Iris pigment epithelial cell (primary cell): ENCODE measurements at places on chromosomes 2 and 18.

- DNase-seq: no peak
These were observed 95.0 kb downstream of the MAPK4 start for GRCh38 chr18:50654658-50655550.

DNA sequence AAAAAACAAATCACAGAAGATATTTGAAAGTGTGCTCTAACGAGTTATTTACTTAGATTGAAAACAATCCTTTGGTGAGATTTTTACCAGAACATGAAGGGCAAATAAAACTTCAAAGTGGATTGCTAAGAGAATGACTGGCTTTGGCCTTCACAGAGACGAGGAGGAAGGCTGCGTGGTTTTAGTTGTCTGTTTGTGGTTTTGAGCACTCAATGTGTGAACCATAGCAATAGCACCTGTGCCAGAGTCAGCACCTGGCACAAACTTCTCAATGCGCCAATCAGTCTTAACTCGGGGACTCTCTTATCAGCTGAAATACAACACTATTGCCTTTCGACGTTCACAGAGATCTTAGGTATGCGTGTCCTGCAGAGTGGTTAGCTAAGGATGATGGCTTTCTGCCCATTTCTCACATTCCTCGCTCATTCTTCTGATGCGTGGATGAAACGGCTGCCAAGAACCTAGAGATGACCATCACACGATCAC is 70.0 kb downstream of the MBP start:
- peak; percentile 99 for DNase-seq

- DNase-seq: no peak
These were observed 43.1 kb downstream of the PELI1 start for GRCh38 chr2:64101141-64101591.

DNA sequence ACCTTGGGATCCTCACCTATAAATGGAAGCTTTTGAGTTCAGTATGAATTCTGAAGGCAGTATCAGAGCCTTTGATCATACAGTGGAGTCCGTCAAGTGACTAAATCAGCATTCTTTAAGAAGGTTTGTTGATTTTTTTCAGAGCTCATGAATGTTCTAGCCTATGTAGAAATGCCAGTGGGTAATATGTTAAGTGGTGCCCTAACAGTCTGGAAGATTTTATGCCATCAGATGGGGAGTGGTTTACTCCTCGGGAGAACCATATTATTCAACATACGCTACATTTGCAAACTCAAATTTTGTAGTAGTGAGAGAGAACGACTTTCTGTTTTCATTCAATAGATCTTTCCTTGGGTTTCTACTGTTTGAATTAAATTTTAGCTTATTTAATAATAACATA is 225.0 kb upstream of the ACVR2A start:
- no peak for DNase-seq

- no peak for DNase-seq
These were observed 118.5 kb downstream of the ASXL3 start for GRCh38 chr18:33696332-33697162.

DNA sequence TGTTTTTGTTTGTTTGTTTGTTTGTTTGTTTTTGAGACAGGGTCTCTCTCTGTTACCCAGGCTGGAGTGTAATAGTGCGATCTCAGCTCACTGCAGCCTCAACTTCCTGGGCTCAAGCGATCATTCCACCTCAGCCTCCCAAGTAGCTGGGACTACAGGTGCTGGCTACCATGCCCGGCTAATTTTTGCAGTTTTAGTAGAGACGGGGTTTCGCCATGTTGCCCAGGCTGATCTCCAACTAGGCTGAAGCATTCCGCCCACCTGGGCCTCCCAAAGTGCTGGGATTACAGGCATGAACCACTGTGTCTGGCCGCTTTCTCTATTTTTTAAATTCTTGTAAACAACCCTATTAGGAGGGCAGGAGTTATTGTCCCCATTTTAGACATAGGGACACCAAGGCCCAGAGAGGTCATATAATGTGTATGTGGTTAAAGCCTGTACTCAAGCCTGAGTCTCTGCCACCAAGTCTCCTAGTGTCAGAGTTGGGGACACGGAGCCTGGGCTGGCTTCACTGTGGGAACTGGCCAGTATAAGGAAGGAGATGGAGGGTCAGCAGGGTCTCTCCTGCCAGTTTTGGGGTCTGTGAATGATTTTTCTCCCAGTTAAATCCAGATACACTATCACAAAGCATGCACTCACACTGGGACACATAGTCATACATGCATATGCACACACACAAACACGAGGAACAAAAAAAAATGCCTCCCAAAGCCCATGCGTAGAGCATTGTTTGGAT is 27.5 kb upstream of the MCFD2 start:
- DNase-seq: no peak

DNA sequence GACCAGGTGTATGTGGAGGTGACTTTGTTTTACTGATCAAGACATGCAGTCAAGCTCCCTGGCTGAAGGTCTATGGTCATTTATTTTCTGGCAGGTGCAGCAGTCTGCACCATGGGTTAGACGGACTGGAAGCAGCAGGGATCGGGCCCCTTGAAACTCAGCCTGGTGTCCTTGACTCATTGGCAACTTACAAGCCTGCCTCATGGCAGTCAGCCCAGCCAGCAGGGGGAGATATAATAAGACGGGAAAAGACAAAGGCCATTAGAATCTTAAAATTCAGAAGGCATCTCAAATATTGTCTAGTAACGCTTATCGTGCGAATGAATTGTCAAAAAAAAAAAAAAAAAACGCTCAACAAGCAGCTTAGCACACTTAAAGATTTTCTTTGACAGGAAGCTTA is 308.2 kb downstream of the EN1 start:
- DNase-seq: peak; percentile 46

- DNase-seq: no peak
These were observed 27.7 kb upstream of the PTPN4 start for GRCh38 chr2:119731983-119732382.

DNA sequence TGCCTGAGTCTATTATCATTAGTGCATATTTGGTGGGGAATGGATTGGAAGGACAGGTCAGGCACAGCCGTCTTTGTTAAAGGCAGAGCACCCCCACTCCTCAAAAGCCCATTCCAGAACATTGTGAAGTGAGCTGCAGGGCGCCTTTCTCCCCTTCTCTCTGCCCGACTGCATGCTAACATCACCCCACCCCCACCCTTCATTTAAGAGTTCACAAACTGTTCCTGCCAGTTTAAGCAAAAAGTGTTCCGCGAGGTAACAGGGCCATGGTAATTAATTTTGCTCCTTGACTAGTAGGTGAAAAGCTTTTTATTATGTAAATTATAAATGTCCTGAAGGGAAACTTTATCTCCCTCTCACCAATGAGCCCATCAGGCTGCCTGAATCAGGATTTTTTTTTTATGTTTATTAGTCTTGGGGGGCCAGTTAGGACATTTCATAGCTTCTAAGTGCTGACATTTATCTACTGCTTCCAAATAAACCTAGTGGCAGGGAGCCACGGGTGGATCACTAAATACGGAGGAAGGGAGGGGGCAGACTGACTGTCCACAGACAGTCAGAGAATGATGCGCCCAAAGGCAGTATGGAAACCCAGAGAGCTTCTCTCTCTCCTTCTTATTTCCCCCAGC is 99.4 kb downstream of the FTCDNL1 start:
- DNase-seq: no peak

- no peak for DNase-seq
These were observed 103.4 kb downstream of the DYSF start for GRCh38 chr2:71556692-71557250.

DNA sequence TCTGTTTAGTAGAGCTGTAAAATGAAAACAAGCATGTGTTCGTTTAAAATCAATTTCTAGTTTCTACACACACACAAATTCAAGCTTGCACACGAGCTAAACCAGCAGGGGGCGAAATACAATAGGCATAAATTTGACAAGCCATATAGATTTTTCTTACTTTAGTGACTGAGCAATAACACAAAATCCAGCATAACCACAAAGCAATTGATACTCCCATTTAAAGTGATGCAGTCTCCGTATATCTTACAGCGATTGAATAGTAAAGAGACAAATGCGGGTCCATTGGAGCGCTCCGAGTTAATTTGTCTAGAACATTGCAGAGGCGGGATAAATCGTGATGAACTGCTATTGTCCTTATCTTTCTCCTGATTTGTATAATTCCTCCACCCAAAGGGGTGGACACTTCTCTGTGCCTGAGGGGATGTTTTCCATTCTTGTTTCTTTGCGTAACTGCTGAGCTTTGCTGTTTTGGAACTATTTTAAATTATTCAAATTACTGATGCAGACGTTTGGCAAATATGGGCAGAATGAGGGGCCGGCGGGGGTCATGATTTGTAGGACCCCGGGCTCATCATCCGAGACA is 1.2 kb upstream of the AFTPH start:
- DNase-seq: peak; percentile 90

GRCh38 chr2:126777620-126777978 is 121.1 kb upstream of the TEX51 start:
- no peak for DNase-seq

GRCh38 chr2:218027426-218028188 is 24.8 kb upstream of the TNS1 start:
- no peak for DNase-seq

DNA sequence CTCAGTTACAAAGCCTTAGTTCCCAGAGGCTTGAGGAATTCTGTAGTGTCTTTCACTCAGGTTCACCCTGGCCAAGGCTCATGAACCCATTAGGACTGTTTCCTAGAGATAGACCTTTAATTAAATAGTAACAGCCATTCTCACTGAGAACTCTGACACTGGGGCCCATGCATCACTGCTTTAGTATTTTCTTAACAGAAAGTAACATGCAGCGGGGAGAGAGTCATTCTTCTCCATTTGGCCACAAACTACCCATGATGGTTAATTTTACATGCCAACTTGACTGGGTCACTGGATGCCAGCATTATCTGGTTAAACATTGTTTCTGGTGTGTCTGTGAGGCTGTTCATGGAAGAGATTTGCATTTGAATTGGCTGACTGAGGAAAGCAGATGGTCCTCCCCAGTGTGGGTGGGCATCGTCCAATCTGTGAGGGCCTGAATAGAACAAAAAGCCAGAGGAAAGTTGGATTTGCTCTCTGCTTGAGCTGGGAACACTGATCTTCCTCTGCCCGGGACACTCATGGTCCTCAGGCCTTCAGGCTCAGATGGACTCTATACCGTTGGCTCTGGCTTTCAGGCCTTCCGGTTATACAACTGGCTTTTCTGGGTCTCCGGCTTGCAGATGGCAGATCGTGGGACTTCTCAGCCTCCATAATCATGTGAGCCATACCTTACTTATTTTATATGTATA is 5.6 kb upstream of the CPLX4 start:
- no peak for DNase-seq

- no peak for DNase-seq
These were observed 21.6 kb downstream of the EIPR1 start for GRCh38 chr2:3355951-3356569.

DNA sequence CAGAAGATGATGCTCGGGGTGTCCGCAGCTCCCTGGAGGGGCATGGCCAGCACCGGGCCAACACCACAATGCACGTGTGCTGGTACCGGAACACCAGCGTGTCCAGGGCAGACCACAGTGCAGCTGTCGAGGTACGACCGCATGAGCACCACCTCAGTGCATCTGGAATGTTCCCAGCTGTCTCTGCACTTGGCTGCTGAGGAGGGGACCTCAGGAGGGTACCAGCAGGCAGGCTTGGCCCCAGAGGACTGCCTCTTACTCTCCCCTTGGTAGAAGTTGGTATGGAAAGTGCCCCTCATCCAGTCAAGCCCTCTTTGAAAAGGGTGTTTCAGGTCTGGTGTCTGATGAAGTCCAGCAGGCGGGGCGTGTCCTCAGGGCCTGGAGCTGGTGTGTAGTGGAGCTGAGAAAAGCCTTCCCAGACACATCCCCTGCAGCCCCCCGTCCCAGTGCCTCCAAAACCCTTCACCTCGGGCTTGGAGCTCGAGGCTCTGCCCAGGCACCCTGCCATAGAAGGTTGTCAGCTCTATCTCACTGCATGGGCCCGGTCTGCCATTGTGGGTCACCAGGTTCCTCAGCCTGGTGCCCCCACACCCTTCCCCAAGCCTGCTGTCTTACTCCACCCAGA is 16.7 kb downstream of the STK25 start:
- DNase-seq: no peak
